ENCODE measurements at places on chromosomes 2 and 18. TPM values are rescaled to one million over a fixed set of nuclear protein-coding genes. Genes with fewer than 3 reads are reported as not detected.

Gene SMYD1
- total RNA-seq, result not detected

Gene TSPYL6
- under 0.01 TPM for total RNA-seq

Gene SLC9A4
- not detected for total RNA-seq

Gene CCDC85A
- total RNA-seq, result 0.78 TPM

Gene RSAD2
- 1.0 TPM for total RNA-seq

Gene STON1
- total RNA-seq, result 26.8 TPM

Gene AKAIN1
- total RNA-seq, result not detected

Gene MROH2A
- not detected for total RNA-seq

Gene VIL1
- under 0.01 TPM for total RNA-seq

Gene SCN7A
- total RNA-seq, result not detected

Gene EPB41L3
- 39.6 TPM for total RNA-seq

Gene IL36A
- not detected for total RNA-seq

Gene MERTK
- total RNA-seq, result 0.65 TPM

Gene BOLL
- not detected for total RNA-seq

Gene POTEJ
- total RNA-seq, result not detected

Gene TEKT4
- total RNA-seq, result not detected

Gene KCNG2
- total RNA-seq, result not detected

Gene NIFK
- total RNA-seq, result 57.9 TPM

Gene SDC1
- 27.3 TPM for total RNA-seq

Gene NEU2
- total RNA-seq, result not detected

Gene ARPC2
- 318 TPM for total RNA-seq

Gene LRRTM1
- not detected for total RNA-seq

Gene CD8B2
- 0.13 TPM for total RNA-seq

Gene PLGLB1
- total RNA-seq, result 2.2 TPM

Gene KANSL3
- 45.1 TPM for total RNA-seq

Gene GCG
- not detected for total RNA-seq

Gene SULT1C2
- 0.91 TPM for total RNA-seq

Gene DLGAP1
- 17.4 TPM for total RNA-seq

Gene TANK
- 100 TPM for total RNA-seq

Gene SRD5A2
- total RNA-seq, result not detected

Gene DES
- 1.6 TPM for total RNA-seq

Gene TMEM17
- 3.4 TPM for total RNA-seq

Gene PLEK
- total RNA-seq, result 0.32 TPM

Gene FAM124B
- total RNA-seq, result 0.13 TPM

Gene CIB4
- not detected for total RNA-seq

Gene CDH20
- total RNA-seq, result not detected

Gene SLC5A7
- not detected for total RNA-seq

Gene PARD6G
- 1.6 TPM for total RNA-seq

Gene AQP12A
- not detected for total RNA-seq
